ENCODE measurements at places on chromosomes 5 and 9.
A peak's percentile ranks its signal among the peaks of the same experiment; 100 is the strongest.

DNA sequence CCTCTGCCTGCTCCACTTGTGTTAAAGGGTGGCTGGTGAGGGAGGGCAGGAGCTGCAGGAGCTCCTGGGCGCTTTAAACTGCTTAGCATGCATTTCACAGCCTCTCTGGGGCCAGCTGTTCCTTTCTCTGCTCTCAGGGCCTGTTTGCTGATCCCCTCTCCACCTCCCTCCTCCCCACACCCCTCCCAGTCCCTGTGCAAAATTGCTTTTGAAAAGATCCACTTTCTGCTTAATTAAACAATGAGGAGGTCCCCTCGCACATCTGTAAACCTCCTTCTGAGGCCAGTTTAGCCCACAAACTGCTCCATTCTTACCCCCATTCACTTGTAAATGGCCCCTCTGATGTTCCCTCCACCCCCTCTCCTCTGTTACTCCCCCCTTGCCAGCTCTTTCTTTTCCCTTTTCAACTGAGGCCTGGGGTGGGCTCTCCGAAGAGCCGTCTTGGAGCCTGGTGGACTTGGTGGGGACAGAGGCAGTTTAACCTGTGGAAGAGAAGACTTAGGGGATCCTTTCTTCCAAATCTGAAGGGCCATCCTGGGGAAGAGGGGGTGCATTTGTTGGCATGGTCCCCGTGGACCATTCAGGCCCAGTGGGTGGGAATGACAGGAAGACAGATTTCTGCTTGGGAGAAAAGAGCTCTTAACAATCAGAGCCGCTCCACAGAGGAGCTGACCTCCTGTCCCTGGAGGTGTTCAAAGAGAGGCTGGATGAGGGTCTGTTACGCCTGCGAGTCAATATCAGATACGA, 12.0 kb downstream of the URM1 start:
- DNase-seq, result no peak

GRCh38 chr5:174608631-174609097, 115.7 kb upstream of the MSX2 start:
- peak; percentile 68 for DNase-seq

- peak; percentile 73 for DNase-seq
Observed at GRCh38 chr5:172111852-172112225, 76.2 kb downstream of the STK10 start.

DNA sequence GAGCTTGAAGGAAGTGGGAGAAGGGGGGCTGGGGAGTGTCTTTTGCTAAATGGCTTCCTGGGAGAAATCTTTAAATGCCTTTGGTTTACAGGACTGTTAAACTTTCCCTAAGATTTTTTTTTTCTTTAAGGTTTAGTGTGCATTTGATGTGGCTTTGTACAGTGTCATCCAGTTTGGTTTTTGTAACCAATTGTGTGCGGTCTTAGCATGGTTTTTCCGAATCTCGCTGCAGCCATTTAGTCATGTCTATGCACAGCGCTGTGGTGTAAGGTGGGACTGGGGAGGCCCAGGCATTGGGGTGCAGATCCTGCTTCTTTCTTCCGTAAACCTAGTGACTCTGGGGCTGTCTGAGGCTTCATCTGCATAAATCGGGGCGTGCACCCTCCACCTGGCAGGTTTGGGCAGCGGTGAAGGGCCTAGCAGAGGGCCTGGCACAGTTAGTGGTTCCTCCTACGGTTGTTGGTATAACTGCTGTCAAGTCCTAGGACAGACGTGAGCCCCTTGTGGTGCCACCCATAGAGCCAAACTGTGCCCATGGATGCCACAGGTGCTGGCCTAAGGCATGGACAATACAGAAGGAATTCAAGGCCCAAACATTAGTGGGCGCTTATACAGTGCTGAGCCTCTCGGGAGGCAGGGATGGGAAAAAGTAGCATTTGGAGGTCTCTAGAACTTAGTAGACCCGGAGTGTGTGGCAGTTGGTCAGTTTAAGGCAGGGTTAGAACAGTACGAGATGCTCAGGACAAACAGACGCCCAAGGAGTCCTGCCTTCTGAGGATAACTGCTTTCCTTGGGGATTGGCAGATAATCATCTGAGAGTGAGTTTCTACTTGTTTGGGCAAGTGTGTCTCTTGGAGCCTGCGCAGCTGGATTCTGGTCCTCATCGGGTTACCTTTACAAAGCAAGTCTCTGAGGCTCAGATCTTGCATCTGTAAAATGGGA, 1.5 kb downstream of the PRRC2B start:
- peak; percentile 60 for DNase-seq

DNA sequence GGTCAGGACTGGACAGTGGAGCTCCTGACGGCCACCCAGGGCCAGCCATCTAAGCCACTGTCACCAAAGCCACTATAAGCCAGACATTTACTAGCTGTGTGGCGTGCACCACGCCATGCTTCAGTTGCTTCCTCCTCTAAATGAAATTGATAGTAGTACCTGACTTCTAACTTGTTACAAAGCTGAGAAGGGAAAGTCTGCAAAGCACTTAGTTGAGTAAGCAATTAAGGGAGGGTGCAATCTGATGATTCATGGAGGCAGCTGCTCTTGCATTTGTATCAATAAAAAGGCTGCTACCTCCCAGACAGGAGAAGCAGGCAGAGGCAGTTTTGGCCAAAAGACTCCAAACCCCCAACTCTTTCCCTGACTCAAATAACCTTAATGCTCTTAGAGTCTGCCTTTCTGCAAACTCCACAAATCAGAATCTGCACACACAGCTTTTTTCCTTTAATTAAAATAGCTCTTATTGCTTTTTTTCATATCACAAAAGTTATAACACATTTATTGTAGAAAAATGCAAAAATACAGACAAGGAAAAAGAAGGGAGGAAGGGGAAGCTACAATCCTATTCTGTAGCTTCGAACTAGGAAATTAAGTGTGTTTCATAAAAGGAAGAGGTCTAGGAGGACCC, 19.3 kb upstream of the RAPGEF1 start:
- DNase-seq, result no peak

GRCh38 chr9:68509689-68510088, 31.0 kb downstream of the TMEM252 start:
- no peak for DNase-seq

GRCh38 chr9:71549023-71549422, 219.3 kb downstream of the CEMIP2 start:
- no peak for DNase-seq

GRCh38 chr5:8520917-8521316, 652.0 kb downstream of the MTRR start:
- no peak for DNase-seq

DNA sequence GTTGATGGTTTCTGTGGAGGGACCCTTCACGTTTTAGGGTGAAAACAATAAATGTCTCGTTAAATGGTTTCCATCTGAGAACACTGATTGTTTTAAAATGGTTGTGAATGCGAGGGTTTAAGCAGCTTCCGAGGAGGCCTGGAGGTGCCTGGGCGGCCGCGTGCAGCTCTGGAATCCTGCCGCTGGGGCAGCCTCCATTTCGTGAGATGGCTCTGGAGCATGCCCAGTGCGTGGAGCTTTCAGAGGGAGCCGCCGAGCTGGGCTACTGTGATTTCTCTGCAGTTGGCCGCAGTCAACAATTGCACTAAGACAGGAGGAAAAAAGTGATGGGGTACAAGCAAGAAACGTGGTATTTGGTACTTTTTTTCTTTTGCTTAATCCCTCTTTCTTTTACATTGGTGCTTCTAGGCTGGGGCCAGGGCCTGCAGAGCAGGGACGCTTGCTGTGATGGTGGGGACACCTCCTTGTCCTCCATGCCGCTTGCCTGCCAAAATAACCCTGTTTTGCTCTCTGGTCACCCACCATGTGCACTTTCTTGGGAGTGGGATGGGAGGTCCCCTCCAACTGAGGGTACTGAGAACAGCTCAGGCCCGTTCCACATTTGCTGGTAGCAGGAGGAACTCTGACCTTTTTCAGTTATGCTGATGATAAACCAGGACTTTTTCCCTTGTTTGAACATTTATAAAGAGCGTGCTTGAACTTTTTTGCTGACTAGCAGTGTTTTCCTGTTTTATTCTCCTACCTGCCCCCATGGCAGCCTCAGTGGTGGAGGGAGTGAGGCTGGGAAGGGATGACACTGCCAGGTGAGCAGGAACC, 47.1 kb downstream of the EHMT1 start:
- no peak for DNase-seq

GRCh38 chr9:30504502-30504905, 1879.9 kb upstream of the ACO1 start:
- peak; percentile 34 for DNase-seq

- no peak for DNase-seq
Observed at GRCh38 chr5:39440958-39441624, 16.3 kb upstream of the DAB2 start.

DNA sequence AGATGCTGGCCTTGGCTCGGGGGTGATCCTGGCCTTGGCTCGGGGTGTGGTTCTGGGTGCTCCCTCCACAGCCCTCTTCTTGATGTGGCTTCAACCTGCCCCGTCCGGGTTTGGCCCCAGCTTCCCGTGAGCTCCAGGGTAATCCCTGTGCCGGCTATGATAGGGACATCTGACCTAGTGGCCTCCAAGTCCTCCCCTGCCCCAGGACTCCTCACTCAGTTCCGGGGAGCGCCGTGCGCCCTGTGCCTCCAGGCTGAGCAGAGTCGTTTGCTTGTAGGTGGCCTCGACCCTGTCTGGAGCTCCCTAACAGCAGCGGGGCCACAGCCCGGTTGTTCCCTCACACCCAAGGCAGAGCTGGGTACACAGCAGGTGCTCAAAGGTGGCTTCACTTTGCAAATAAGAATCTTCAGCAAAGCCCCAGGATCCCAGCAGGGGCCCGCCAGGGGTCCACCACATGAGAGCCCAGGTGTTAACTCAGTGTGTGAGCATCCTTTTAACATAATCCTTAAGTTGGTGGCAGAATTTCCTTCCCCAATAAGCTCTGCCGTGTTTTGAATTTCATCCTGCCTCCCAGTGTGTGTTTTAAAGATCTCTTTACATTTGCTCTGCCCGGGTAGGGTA, 32.3 kb upstream of the CEP72 start:
- DNase-seq, result no peak

DNA sequence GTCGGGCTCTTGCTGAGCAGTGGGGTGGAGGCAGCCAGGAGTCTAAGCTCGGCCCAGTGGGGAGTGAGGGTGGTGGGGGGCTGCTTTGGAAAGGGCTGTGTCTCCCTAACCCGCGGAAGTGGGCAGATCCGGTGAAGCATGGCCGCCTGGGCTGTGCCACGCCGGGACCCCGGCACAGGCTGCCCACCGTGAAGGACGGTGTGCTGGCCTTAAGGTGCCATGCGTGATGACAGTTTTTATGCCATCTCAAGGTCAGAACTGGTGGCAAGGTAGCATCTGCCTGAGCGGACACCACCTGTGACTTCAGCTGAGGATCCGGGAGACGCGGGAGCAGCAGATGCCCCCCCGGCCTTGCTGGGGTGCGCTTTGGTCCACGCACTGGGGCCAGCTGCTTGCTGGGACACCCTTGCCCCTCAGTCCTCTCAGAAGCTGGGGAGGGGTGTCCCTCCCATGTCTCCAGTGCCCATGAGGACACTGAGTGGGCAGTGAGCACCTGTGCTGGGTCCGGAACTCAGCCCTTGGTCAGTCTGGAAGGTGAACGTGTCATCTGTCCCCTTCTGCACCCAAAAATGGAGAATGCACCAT, 53.9 kb downstream of the AHRR start:
- no peak for DNase-seq

DNA sequence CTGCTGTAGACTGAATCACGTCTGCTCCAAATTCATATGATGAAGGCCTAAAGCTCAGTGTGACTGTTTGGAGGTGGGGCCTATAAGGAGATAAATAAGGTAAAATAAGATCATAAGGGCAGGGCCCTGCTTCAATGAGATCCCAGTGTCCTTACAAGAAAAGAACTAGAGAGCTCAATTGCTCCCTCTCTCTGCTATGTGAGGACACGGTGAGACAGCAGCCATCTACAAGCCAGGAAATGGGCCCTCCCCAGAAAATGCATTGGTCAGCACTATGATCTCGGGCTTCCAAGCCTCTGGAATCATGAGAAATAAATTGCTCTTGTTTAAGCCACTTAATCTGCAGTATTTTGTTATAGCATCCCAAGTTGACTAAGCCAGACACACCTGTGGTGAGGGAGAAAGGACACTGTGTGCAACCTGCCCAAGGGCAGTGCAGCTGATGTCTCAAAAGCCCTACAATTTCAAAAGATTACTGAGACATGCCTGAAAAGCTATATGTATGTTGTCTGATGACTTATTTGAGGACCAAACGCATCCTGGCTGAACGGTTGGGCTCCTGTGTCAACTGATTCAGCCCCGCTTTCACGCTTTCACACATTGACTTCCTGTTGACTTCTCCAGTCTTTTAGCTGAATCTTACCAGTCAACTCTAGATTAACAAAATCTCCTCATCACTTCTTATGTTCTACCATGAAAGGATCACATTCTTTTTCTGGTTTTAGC, 13.2 kb downstream of the GZMK start:
- DNase-seq, result peak; percentile 11

DNA sequence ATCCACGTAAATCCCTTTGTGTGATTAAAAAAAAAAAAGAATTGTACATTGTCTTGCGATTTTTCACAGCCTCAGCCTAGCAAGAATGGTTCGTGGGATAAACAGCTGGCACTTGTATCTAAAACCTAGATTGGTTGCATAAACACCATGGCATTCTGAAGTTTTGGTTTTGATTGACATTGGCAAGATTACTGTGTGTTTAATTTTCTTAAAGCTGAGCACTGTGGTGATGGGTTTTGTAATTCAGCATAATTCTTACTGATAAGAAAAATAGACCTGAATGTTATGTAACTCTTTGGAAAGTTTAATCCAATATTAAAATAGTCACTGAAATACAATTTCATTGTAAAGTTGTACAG, 23.4 kb upstream of the ANKRD18A start:
- no peak for DNase-seq

- no peak for DNase-seq
Observed at GRCh38 chr5:36146390-36146789, 5.3 kb downstream of the LMBRD2 start.

DNA sequence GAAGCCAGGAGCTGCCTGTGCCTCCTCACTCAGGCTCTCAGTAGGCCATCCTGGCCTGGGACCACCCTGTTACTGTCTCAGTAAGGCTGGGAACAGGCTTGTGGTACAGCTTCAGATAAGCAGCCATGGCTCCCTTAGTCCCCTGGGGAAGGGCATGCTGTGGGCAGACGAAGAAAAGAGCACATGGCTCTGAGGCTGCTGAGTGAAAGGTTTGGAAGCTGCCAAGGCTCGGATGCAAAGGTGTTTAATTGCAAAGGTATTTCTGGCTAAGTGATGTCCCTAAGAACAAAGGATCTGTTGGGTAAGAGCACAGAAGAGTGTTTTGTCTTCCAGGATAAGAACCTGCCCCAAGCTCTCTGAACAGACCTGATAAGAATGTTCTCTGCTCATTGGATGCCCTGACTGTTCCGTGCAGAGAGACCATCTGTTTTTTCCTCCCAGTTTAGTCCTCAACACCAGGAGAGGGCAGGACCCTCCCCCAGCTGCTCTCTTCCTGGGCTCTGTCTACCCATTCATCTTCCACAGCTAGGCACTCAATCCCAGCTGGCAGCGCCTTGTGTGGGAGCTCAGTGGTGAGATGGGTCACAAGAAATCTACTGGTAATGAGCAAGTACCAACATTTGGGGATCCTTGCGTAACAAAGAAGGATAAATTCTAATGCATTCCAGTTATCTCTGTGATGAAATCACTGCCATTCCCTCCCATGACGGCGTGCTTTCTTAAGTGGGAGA, 17.7 kb downstream of the ANGPTL2 start:
- peak; percentile 64 for DNase-seq
